ENCODE measurements at places on chromosomes 3 and 15.

- no peak for DNase-seq
Observed at GRCh38 chr3:142274908-142275307, 49.5 kb upstream of the GK5 start.

GRCh38 chr3:75171630-75172230 lies 492.4 kb upstream of the FRG2C start:
- DNase-seq = no peak

DNA sequence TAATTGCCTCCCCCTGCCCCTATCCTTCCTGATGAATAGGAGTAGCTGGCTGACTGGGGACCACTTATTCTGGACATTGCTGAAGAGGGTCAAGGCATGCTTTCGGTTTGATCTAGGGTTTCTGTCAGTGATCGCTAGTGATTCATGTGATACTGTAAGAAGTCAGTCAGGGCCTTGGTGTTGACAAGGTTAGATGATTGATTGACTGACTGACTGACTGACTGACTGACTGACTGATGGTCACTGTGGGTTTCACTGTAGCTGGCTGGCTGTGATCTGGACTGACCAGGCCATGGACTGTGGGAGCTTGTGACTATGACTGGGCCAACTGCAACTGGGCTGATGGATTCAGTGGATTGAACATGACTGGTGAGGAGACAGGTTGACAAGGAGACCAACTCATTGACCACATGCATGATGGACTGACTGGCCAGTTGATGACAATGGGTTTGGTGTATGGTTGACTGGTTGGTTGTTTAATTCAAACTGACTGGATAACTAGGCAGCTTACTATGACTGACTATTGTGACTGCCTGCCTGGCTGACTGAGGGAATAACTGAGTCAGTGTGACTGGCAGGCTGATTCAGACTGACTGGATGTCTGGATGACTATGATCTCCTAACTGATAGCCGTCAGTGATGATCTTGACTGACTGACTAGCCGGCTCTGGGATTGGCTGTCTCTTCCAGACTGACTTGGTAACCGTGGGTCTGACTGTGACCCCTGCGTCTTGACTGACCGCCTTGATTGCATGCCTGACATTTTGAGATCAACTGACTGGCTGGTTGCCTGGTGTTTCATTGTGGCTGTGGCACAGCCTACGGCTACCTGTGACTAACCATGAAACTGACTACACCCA lies 509.9 kb downstream of the SHQ1 start:
- DNase-seq = no peak

- DNase-seq = no peak
Observed at GRCh38 chr15:91047545-91048199, 25.3 kb upstream of the VPS33B start.

DNA sequence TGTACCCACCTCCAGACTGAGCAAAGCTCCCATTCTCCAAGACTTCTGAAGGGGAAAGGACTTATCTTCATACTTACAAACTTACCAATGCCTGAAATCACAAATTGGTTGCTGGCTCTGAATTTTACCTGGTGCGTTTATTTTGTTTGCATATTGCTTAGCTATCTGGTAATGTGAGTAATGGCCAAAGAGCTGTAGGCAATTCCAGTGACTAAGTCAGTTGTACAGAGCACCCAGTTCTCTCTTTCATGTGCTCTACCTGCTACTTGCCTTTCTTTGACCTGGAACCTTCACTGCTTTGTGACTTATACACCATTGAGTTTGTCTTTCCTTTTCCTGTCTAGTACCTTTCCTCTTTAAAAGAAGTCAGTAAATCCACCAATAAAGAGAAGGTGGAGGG lies 755.9 kb upstream of the LMCD1 start:
- DNase-seq = no peak

DNA sequence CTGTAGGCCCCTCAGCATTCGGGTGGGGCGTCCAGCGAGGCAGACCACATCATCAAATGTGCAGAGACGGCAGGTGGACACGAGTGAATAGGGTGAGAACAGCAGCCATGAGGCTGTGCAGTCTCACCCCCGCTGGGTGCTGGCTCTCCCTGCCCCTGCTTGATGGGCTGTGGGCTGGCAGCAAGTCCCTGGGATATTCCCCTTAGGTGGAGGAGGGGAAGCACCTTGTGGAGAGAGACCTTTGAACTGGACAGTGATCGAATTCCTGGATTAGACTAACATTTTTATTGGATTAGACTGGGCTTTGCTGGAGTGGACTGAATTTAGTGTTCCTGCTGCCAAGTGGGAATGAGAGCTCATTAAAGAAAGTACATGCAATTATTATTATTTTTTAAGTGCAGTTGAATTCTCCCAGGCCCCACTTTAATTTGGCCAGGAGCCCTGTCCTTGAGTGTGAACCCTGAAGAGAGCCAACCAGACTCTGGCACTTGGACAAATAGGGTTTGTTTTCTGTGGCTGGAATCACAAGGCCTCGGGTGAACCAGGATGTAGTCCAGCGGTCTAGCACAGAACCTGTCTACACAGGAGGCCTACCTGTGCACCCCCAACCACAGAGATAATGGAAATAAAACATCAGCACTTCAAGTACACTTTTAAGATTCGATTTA lies 193.1 kb downstream of the ABHD5 start:
- no peak for DNase-seq

GRCh38 chr15:81400640-81401236 lies 26.7 kb upstream of the TMC3 start:
- peak; percentile 43 for DNase-seq

- DNase-seq = no peak
Observed at GRCh38 chr3:43014241-43014640, 35.1 kb downstream of the GASK1A start.

GRCh38 chr3:114642951-114643741 lies 349.3 kb downstream of the TIGIT start:
- DNase-seq = no peak

DNA sequence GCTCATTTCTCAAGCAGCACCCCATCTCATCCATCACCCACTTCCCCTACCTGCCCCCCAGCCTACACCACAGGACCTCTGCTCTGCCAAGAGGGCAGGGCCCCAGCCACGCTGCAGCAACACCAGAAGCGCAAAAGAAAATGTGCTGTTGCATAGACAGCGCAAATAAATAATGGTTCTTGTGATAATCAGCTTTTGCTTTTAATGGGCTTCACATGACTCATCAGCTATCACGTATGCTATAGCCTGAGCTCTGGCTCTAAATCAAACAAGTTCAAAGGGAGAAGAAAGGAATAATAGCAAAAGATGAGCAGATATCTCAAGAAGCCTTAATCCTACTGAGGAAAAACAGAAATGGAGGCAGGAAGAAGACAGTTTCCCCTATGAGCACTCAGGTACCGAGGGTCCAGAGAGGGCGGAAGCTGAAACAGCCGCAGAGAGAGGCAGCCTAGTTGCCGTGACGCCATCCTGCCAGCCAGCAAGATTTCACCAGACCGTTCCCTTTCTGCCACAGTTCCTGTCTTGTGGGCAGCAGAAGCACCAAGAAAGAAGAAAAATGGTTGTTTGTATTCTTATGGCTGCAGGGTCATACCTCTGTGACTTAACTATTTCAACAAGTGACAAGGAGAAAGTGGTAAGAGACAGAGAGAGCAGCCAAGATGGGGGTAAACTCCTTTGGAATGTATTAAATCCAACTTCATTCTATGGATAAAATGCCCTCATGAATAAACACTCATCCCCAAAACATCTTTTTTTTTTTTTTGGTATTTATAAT lies 22.0 kb downstream of the RAB27A start:
- no peak for DNase-seq
